Astrocyte (in vitro differentiated cells and primary cell): ENCODE measurements at places on chromosomes 16 and 17.

GRCh38 chr17:83116311-83116771 lies 36.9 kb downstream of the METRNL start:
- DNase-seq, result no peak

DNA sequence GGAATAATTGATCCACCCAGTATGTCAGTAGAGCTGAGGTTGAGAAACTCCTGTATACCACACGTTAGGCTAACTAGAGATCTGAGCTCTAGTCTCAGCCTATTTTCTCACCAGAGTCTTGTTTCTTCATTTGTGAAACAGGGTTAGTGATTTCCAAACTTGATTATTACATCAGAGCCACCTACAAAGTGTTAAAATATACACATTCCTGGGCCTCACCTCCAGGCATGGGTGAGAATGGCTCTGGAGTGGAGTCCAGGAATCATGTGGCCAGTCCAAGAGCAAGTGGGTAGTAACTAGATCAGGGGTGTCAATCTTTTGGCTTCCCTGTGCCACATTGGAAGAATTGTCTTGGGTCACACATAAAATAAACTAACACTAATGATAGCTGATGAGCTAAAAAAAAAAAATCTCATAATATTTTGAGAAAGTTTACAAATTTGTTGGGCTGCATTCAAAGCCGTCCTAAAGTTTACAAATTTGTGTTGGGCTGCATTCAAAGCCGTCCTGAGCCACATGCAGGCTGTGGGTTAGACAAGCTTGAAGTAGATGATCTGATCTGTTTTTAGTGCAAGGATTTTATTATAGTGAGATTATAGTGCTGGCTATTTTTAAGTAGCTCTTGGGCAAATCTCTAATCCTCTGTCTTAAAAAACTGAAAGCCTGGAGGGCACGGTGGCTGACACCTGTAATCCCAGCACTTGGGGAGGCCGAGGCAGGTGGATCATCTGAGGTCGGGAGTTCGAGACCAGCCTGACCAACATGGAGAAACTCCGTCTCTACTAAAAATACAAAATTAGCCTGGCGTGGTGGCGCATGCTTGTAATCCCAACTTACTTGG lies 20.4 kb downstream of the PRCD start:
- DNase-seq, result no peak

GRCh38 chr17:2111691-2112090 lies 56.8 kb downstream of the HIC1 start:
- DNase-seq, result peak; percentile 96

- peak; percentile 56 for DNase-seq
Observed at GRCh38 chr17:41547378-41547841, 19.3 kb upstream of the KRT19 start.

GRCh38 chr17:8436169-8436843 lies 622 bp downstream of the NDEL1 start:
- peak; percentile 54 for DNase-seq

- no peak for DNase-seq
Observed at GRCh38 chr17:33564146-33564545, 271.1 kb upstream of the ASIC2 start.

- DNase-seq, result no peak
Observed at GRCh38 chr16:3025032-3026002, 1.5 kb downstream of the THOC6 start.

GRCh38 chr16:84839956-84840355 lies 20.2 kb downstream of the CRISPLD2 start:
- DNase-seq, result peak; percentile 76

DNA sequence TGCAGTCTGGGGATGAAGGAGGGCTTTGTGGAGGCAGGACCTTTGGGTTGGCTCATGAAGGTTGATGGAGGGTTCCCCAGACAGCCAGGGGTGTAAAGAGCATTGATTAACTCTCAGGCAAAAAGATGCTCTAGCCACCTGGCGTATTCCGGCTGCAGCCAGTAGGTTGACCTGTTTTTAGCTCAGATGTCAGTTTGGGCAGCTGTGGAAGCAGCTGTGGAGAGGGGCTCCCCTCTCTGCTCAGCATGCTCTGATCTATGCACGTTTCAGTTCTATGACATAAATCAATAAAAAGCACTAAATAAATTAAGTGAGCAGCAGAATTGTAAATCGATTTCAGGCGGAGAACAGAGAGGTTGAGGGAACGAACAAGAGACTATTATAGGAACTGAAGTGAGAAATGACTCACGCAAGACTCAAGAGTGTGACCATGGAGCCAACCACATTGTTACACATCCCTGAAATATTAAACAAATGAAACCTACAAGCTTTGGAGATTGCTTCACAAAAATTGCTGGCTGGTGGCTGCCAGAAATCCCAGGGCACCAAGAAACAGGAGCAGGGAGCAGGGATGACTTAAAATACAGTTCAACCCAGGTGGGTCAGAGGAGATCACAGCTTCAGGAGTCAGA lies 111.9 kb downstream of the GSG1L start:
- DNase-seq, result peak; percentile 41

GRCh38 chr16:13244770-13245169 lies 343.4 kb downstream of the SHISA9 start:
- DNase-seq, result no peak

GRCh38 chr16:85566561-85567100 lies 46.5 kb upstream of the GSE1 start:
- DNase-seq, result no peak

DNA sequence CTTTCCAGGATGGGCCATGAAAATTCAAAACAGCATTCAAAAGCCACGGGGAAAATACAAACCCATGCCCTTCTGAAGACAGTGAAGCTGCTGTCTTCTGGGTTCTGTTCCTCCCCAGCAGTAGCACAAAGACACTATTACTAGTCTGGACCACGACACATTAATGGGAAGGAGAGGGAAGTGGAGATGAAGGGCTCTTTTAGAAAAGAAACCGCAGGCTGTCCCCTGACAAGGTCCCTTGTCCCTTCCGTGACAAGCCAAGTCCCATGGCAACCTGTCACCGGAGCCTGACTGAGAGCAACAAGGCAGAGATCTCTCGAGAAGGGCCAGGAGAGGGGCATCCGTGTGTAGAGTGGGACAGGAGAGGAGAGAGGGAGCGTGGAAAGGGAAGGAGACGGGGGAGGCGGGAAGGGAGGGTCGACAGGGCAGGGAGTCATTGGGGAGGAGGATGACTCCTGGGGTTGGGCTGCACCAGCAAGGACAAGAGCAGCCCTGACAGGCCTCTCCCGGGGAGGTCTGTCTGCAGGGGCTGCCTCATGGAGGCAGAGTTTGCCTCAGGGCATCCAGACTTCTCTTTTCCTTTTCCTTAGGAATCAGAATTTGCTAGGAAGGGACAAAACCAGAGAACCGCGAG lies 436.2 kb downstream of the SLC39A11 start:
- DNase-seq, result no peak

DNA sequence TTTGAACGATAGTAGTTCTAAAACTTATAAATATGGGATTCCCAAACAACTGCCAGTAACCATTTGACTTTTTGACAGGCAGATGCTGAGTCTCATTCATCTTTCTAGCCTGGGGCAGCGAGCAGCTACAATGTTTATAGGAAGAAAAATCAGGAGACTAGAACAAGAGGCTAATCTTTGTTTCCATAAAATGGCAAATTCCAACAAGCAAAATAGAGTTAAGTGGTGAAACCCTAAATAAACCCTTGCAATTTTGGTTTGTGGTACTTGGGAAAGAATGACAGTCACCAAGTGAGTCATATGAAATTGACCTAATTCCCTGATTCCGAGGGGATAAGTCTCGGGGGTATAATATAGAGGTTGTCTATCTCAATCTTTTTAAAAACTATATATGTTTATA lies 27.3 kb upstream of the HS3ST2 start:
- DNase-seq, result no peak

GRCh38 chr16:56872863-56873391 lies 7.9 kb downstream of the SLC12A3 start:
- DNase-seq, result no peak

- DNase-seq, result no peak
Observed at GRCh38 chr16:57388359-57389086, 16.0 kb upstream of the CCL17 start.

- DNase-seq, result no peak
Observed at GRCh38 chr16:72908362-72909167, 139.4 kb downstream of the ZFHX3 start.

- DNase-seq, result no peak
Observed at GRCh38 chr16:24442631-24443030, 96.7 kb upstream of the RBBP6 start.

- DNase-seq, result no peak
Observed at GRCh38 chr17:75634376-75634740, 1.1 kb downstream of the SMIM5 start.

DNA sequence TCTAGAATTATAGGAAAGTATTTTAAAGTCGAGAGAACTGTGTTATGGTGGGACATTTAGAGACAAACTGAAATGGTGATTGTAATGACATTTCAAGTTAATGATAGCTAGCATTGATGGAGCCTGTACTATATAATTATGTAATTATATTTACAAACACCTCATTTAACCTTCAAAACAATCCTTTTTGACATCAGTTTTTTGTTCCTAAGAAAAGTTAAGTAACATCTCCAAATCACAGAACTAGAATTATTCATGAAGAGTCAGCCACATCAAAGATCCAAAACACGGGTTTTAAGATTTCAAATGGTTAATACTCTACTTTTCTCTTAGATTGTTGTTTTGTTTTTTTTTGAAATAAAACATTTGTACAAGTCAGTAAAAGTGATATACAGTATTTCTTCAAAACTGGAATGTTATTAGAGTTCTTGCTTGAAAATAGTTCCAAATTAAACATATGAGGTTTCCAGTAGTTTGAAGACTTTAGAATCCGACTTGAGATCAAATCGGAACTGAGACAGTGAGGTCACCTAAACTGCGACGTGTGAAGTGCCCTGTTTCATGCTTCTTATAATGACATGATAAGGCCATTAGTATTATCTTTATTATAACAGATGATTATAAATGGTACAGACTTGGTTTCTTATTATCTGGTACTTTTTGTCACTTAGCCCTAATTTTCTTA lies 264.9 kb upstream of the TBX2 start:
- DNase-seq, result no peak

- no peak for DNase-seq
Observed at GRCh38 chr17:64117981-64118979, 11.7 kb downstream of the ERN1 start.

- DNase-seq, result no peak
Observed at GRCh38 chr17:69928611-69929010, 146.4 kb upstream of the KCNJ16 start.

DNA sequence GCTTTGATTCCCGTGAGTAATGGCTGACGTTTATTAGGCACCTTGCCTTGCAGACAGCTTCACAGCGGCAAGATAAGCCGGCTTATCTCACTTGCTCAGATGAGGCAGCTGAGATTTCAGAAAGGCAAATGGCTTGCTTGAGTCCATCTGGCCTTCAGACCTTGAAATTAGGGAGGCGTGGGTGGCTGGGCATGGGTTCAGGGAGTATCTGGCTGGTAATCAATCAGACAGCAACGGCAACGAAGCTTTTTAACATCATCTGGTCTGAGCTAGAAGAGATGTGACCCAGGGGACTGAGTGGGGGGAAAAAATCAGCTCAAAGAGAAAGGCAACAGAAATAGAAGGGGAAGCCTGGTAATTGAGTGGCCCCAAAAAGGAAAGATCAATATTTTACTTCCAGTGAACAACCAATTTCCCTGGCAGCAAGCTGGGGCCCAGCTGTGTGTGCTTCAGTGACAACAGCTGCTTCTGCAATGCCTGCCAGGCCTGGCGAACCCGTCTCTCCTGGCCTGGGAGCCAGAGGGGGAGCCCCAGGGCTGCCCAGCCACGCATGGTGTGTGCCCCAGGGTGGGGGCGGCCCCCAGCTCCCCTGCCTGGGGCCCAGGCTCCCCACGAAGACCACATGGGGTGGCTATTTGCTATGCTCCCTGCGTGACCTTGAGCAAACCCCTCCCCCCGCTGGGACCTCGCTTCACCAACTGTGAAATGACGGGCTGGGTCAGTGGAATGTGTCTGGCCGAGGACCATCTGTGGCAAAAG lies 34.0 kb downstream of the RAB11FIP4 start:
- DNase-seq, result peak; percentile 17

DNA sequence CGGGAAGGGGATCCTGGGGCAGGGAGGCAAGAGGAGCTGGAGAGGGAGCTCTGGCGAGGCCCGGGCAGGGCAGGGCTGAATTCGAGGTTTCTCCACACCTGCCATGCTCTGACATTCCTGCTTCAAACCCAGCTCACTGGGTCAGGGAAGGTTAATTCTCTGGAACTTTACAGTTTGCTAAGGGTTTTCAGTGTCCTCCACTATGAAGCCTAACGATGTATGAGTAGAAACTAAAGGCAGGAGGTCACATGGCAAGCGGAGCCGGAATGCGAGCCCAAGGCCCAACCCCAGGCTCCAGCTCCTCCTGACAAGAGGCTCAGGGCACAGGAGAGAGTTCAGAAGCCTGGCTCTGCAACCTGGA lies 29.2 kb downstream of the DCAKD start:
- no peak for DNase-seq

DNA sequence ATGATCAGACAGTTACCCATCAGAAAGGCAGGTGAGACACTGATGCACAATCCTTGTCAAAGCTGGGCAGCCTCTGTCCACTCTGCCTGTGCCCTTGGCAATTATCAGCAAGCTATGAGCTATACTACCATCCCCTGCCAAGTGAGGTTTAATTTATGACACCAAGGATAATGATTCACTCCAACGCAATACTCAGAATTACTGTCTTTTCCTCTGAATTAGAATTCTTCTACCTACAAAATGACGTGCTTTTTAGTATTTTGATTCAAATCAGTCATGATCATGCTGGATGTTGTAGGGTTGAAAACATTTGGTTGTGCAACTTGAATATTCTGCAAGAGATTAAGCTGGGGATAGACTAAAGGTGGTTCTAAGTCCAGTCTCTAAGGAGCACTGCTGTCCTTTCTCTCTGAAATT lies 116.8 kb upstream of the SOX9 start:
- peak; percentile 28 for DNase-seq

GRCh38 chr17:73317513-73318426 lies 6.0 kb upstream of the CDC42EP4 start:
- DNase-seq, result no peak

DNA sequence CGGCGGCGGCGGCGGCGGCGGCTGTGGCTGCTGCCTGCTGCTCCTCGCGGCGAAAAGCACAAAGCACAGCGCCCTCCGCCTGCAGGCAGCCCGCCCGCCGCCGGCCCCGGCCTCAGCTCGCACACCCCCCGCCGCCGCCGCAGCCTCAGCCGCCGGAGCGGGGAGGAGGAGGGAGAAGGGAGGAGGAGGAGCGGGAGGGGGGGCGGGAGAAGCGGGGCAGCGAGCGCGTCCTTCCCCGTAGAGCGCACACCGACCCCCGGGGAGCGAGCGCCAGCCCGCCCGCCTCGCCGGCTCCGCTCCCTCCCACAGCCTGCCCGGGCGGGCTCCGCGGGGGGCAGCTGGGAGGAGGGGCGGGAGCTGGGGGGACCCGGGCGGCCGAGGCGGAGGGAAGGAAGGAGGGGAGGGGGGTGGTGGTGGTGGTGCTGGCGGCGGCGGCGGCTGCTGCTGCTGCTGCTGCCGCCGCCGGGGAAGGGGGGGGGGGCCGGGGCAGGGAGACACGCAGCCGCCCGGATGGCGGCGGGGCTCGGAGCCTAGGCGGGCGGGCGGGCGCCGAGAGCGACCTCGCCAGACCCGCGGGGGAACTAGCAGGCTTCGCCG lies at the start of gene UBTF:
Gene UBTF (minus strand): TSS at position 60 of the 597 bp plus-strand sequence. CDS start 1,446 bp downstream, outside the sequence.
- DNase-seq, result no peak

DNA sequence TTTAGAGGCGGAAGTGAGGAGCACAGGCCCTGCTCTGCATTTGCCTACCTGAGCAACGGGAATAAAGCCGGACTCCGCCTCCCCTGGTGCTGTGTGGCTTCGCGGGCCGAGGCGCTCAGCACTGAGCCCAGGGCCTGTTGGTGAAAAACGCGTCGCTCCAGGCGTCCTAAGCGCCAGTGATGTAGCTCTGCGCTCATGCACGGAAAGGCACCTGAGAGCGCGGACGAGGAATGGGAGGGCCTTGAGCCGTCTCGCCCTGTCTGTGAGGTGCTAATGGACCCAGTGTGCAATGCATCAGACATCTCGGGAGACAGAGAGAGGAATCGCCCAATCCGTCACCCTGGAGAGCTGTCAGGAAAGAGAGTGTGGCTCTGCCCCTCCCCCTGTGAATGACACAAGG lies 17.2 kb upstream of the ATP2A3 start:
- no peak for DNase-seq
